Motor neuron (in vitro differentiated cells): ENCODE measurements at places on chromosomes 3 and 15.

GRCh38 chr3:96182756-96183155 is 631.6 kb upstream of the EPHA6 start:
- no peak for ATAC-seq

DNA sequence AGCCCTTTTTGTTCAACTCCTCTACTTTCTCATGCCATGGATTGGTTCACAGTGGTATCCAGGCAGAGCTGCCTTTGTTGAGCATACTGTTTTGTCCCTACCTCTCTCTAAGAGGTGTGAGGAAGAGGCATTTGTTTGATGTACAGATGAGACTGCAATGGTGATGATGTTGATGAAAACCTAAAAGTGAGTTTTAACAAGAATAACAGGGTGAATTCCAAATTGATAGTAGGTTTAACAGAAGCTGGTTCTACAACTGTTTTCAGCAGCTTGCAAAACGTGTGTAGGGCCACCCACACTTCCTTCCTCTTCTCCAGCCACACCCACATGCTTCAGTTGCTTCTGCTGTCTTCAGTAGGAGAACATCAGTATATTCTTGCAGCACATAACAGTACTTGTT is 10.2 kb downstream of the SNRK start:
- no peak for ATAC-seq

DNA sequence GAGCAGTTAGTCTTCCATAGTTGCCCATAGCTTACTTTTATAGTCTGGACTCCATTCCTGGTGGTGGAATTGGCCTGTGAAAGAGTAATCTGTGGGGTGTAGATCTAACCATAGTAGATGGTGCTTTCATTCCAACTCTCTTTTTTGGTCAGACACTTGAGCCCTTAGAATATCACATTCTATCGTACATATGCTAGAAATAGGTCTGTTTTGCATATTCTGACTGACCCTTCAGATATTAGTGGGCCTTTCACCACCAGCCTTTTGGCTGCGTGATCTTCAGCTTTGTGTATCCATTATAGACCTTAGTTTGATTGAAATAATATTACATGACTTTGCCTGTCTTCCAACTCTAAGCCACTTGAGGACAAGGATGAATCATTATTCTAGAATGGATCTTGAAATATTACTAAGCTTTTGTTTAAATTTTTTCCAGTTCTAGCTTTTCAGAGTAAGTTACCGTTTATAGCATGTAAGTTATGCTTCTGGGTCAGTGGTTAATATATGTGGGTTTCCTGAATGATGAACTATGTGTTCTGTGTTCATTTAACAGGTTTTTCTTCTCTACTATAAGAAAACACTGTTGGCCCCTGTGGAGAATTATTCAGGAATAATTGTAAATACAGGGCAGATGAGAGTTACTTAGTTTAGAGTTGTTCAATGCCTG is 8.7 kb downstream of the RAB7A start:
- no peak for ATAC-seq

DNA sequence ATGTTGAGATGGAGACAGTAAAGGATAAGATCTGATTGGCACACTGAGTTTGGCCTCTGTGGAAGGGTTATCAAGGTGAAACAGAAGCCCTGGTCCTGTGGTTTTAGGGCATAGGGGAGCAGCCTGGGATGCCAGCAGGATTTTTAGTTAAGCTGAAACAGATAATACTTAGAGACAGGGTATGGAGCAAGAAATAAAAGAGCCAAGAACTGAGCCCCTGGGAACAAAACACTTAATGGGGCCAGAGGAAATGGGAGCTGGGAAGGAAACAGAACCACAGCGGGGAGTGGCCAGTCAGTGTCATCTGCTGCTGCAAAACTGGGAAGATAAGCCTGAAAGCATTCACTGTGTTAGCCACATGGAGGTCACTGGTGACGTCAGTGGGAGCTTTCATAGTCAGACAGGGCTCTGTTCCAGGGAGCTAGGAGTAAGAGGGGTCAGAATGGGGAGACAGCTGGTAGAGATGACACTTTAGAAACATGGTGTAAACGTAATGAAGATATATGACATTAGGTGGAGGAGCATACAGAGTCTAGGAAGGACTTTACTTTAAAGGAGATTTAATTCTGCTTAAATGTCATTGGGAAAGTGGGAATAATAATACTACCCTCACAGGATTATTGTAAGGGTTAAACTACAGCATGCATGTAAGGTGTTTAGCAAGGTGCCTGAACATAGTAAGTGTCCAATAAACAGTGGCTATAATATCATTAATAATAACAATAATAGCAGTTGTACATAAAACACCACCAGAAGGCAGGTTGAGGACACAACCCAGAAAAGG is 172.7 kb upstream of the CTNNB1 start:
- peak; percentile 100 for ATAC-seq

DNA sequence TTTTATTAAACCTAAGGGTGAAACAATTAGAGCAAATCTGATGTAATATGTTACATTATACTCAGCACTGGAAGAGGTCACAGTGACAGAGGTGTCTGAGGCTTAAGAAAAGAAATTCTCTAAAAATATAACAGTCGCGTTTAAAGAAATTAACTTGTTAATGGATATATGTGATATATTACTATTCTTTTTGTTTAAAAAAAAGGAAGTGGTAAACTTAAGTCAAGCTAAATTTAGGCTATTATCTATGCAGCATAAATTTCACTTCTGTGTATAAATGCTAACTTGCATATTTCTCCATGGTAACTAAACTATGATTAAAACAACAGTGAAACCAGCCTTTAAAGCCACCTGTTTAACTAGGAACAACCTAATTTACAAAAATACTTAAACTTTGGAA is 191.3 kb downstream of the FOXP1 start:
- peak; percentile 56 for ATAC-seq

GRCh38 chr15:64344651-64345294 is 11.2 kb downstream of the CSNK1G1 start:
- ATAC-seq, result peak; percentile 47

DNA sequence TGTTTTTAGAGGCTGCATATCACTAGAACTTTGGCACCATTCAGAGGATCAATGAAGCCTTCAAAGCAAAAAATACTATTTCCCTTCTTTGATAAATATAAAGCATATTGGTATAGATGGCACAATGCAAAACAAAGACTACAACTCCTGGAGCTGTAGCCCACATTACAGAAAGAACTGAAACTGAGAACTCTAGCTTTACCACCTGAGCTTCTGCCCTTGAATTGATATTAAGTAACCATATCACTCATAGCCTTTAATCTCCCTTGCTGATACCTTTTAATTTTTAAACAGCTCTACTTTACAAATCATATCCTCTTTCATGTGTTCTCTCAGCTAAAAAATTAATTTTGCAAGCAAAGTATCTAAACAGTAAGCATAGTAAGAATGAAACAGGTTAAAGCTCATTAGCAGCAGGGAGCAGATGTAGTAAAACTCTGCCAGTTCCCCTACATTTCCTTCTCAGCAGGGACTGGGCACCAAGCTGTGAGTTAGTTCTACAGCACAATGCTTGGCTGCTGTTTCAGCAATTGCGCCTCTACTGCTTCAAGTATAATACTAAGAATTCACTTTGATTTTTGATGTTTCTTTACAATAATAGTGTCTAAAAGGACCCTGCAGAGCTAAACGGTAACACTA is 97.9 kb upstream of the NANOGP8 start:
- ATAC-seq, result no peak

GRCh38 chr3:67044295-67044694 is 46.2 kb downstream of the KBTBD8 start:
- ATAC-seq, result no peak

DNA sequence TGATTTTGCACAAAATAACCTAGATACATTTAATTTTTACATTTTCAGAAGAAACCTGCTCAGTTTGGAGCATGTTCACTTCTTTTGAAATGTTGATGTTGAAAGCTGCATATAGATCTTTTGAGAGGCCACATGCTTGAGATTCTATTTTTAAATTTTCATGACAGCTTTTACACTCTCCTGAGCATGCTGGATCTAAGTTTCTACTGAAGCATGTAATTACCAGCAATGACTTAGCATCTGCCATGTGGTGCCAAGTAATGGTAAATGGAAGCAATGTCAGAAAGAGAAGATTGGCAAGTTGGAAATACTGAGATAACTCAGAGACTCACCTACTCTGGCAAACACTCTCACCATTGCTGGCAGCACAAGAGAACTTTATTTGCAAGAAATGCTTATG is 310.6 kb downstream of the NSUN3 start:
- no peak for ATAC-seq

DNA sequence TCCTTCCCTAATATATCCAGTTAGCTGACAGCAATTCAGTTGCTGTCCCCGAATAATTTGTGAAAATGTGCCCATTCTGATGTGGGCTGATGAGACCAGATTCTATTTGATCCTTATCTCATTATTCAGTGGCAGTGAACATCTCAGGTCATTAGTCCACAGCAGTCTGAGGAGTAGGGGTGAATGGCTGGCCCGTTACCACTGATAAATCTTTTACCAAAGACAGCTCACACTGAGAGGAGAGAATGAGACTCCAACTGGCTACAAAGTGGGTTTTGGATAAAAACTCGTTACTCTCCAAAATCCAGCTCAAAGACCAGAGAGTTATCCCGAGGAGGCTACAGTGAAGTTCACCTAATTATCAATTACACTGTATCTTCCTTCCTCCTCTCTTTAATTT is 189.7 kb downstream of the TUSC7 start:
- ATAC-seq, result no peak

DNA sequence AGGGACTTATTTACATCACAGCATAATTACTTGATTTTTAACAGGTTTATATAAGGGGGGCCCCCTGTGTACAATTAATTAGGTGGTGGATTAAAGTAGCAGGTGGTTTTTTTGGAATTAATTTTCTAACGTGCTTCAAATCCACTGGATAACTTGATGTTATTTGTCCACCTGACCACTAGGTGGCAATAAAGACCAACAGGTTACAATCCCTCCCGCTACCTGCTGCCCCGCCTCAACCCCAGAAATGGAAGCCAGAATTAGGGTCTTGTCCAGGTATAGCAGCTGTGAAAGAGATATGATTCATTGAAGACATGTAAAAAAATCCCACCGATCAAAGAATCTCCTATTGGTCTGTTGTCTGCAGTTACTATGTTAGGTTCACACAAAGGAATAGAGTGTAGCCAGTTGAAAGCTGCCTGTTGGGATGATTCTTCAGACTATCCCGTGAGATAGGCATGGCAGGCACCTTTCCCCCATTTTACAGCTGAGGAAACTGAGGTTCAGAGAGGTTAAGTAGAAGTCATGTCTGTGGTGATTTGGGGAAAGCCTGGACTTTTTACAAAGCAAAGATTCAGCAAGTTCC is 44.0 kb downstream of the MFSD1 start:
- peak; percentile 27 for ATAC-seq

DNA sequence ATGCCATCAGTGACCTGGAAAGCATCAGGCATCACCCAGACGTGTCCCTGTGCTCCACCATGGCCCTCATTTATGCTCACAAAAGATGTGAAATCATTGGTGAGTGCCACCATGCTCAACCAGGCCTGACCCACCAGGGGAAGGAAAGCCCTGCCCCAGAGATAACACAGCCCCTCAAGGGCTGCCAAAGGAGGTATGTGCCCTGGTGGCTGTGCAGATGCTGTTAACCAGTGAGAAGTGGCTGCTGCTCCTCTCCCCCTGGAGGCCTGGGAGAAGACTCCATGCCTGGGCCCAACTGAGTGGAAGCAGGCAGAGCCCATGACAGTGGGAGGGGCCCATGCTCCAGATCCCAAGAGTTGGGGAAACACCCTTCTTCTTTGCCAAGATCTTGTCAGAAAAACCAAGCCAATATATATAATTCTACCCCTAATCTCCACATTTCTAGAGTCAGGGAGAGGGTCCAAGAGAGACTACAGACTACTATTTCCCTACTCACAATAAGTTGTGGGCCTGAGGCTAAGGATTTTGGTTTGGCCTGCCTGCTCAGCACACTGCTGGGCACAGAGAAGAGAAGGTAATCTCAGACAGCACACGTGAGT is 2.7 kb downstream of the TTC21A start:
- ATAC-seq, result no peak

DNA sequence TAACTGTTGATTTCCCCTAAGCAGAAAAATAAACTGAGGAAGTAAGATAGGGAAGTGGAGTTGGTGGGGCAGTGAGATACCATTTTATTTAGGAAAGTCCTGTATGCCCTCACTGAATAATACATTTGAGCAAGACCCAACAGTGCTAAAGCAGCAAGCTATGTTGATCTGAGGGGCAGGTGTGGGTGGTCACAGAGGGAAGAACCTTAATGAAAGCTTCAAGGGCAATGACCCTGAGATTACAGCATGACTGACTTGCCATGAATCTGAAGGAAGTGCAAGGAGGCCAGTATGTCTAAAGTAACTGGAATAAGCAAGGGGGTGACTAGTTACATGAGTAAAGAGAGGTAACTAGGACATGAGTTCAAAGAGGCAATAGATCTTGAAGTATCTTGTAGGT is 159.5 kb downstream of the CD47 start:
- ATAC-seq, result no peak

DNA sequence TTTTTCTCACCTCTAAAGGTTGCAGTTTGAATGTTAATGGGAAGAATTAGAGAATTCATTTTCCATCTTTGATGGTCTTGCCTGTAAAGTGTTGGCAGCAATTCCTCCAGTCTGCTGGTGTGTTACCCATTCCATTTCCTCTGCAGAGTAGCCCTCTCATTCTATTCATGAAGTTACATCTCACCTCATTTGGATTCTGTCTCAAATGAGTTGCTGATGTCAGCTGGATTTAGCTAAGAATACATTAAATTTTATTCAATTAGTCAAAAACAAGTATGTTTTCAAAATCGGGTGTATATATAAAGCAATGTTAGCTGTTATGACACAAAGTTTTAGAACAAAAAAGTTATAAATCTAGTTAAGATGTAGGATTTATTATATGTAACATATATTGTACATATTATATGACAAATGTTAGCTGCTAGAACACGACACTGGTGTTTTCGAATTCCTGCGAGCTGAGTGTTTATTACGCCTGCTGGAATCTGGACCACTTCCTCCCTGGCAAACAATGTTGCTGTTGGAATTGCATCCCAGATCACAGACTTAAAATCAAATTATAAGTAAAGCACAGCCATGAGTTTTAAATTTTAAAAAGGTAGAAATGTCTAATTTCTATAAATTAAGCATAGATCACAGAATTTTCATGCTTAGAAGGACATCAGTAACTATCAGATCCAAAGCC is 516.2 kb downstream of the OCA2 start:
- ATAC-seq, result no peak

GRCh38 chr3:34972481-34972880 is 666.8 kb upstream of the ARPP21 start:
- ATAC-seq, result no peak

- ATAC-seq, result peak; percentile 78
These were observed 60.4 kb downstream of the SMAD3 start for GRCh38 chr15:67125589-67126502.

- ATAC-seq, result no peak
These were observed 11.0 kb downstream of the SH3BP5 start for GRCh38 chr3:15321349-15321748.

DNA sequence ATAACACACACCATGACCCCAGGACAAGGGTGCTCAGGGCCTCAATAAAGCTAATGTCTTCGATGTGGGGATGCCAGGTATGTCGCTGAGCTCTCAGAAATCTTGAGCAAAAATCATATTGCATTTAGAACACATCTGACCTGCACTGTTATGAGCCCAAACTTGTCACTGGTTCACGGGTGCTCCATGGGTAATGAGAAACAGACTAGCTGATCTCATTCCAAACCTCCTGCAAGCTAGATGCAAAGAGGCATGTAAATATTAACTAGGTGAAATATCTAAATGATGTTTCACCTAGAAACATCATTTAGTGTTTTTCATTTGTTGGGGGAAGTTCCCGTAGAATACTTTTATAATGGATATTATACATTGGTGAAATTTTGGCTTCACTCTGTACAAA is 549.4 kb downstream of the OCA2 start:
- ATAC-seq, result no peak
